NCI-H1105 (cell line): ENCODE measurements at places on chromosomes 11 and 22.

GRCh38 chr11:17452668-17453067 is 24.0 kb downstream of the ABCC8 start:
- no peak for DNase-seq

GRCh38 chr11:78770931-78771330 is 196.3 kb upstream of the NARS2 start:
- DNase-seq, result no peak

DNA sequence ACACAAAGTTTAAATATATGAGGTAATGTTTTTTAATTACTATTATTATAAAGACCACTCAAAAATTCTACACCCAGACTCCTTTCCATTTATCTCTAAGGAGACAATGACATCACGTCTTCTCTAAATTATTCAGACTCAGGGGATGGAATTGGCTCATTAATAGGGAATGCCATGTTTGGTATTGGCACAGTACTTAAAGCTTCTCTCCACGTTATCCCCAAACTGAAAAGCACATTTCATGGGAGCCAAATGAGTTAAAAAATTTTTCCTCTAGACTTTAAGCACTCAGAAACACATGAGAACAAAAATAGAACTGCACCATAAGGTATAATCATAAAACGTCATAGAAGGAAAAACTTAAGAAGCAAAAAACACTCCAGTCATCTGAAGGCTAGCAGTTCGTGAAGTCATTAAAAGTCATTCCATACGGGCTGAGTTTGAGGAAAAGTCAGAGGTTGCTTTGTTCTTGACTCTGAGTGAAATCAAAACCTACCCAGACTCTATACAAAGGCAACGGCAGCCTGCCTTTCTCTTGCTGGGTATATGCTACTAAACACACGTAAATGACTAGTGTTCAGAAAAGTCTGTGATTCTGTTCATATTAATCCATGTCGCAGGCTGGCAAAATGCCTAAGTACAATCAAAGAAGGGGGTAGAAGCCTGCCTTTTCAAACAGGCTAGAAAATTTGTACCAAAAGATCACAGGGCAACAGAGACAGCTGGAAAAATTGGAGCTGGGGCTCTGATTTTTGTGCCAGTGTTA is 8.7 kb upstream of the MPPED2 start:
- DNase-seq, result no peak

GRCh38 chr11:69308491-69308911 is 14.5 kb downstream of the MYEOV start:
- DNase-seq, result no peak

DNA sequence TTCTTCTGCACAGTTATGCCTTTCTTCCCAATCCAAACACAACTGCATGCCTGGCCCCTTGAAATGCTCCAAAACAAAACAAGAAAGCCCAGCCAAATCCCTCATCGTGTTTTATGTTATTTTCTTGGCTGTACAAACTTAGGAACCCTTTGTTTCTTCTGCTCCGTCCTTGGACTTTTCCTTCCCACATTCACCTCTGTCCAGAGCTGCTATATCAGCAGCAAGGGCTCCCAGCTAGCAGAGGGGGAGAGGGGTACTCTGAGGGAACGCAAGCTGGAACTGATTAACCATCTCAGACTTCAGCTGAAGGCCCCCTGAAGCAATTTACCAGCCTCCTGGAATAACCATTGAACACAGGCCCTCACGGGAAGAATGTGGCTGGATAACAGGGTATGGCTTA is 214.7 kb downstream of the TENM4 start:
- DNase-seq, result no peak

DNA sequence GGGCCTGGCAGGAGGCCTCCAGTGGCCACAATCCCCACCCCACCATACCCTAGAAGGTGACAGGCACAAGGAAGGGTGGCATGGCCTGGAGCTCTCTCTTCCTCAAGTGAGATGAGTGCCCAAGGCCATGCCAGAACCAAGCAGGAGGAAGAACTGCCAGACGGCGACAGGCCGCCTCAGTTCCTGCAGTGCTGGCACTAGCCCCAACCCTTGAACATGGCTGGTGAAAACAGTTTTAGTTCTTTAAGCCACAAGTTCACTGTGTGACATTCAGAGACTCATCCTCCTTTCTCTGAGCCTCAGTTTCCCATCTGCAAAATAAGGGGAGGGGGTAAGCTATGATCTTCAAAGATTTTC is 9.8 kb downstream of the CHRDL2 start:
- DNase-seq, result no peak

GRCh38 chr11:119650251-119650650 is 78.7 kb downstream of the NECTIN1 start:
- DNase-seq, result no peak

DNA sequence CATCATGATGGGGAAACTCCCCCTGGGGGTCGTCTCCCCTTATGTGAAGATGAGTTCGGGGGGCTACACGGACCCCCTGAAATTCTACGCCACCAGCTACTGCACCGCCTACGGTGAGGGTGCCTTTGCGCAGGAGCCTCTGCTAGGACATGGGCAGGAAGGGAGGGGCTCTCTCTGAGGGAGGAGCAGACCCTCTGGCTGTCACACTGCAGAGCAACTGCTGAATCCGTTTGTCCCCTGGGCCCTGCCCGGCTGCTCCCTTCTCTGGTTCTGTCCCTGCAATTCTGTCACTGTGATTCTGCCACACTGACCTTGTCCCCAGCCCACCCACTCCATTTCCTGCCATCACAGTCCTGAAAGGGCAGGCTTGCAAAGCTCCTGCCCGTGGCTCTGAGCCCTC is 26.7 kb upstream of the LRRC10B start:
- no peak for DNase-seq

GRCh38 chr11:90747057-90747456 is 524.2 kb upstream of the CHORDC1 start:
- DNase-seq, result no peak

DNA sequence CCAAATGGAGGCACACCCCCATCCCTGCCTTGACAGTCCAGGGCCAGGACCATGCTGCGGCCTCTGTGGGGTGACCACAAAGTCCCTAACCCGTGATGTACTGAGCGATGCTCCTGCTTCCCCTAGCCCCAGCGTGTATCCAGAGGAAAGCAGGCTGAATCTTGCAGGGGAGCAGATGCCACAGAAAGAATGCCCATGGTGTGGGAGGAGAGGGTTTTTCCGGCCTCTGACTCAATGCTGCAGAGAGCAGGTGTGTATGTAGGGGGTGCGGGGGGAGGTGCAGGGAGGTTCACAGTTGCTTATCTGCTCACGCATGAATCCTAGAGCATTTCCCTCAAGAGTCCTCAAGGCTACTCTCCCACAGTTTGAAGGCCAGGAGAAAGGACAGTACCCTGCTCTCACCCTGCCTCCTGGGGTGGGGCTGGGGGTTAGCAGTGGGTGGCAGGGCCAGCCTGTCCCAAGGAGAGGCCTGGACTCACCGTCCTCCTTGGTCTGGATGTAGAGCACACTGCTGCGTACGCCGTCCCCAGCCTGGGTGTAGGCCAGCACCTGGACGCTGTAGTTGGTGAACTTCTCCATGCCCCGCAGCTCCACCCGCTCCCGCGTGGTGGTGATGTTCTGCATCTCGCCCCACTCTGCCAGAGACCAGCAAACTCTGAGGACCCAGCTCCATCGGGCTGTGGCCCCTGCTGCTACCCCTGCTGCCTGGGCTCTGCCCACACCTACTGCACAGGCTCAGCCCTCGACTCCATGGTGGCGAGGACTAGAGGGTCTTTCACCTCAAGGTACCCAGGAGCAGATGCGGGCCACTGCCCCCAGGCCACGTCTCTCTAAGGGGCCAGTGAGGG is 130.8 kb downstream of the CEP164 start:
- DNase-seq, result no peak

DNA sequence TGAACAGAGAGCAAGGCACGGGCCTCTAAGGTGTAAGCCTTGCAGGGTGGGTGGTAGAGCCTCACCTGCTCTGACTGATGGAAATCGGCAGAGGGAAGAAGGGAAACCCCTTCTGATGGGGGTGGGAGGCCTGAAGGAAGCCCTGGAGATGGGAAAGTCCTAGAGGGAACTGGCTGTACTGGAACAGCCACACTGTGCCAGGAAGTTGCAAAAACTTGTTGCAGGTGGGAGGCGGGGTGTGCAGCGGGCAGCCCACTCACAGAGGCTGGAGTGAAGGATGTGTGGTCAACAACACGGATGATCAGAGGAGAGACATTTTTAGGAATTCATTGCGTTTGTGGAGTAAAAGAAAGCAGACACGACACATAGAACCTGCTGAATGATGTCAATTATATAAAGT is 91.3 kb downstream of the ZC3H12C start:
- no peak for DNase-seq

GRCh38 chr11:115591380-115591779 is 87.2 kb upstream of the CADM1 start:
- DNase-seq, result no peak

DNA sequence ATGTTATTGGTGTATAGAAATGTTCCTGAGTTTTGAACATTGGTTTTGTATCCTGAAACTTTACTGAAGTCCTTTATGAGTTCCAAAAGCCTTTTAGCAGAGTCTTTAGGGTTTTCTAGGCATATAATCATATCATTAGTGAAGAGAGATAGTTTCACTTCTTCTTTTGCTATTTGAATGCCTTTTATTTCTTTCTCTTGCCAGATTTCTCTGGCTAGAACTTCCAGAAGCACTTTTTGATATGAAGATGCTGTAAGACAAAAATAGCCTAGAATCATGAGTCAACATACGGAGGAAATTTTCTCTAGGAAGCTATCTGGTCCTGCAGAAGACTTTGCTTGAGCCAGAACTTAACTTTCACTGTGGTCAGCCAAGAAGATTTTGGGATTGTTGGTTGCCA is 86.7 kb upstream of the IZUMO1R start:
- DNase-seq, result no peak

DNA sequence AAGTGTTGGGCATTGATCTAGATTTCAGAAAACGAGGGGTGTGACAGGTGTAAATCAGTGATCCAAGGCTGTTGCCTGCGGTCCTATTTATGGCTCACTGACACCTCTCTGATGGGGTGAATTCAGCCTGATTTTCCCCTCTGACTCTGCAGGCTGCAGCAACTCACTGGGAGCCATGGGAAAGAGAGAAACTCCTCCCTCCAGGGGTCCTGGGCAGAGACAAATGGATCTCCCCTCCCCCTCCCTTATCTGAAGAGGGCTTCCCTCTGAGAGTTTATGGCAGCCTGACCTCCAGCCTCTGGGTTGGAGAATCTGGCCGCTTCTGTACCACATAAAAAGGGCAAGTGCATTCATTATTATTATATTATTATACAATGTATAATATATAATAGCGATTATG is 1.8 kb upstream of the PKNOX2 start:
- DNase-seq, result no peak

DNA sequence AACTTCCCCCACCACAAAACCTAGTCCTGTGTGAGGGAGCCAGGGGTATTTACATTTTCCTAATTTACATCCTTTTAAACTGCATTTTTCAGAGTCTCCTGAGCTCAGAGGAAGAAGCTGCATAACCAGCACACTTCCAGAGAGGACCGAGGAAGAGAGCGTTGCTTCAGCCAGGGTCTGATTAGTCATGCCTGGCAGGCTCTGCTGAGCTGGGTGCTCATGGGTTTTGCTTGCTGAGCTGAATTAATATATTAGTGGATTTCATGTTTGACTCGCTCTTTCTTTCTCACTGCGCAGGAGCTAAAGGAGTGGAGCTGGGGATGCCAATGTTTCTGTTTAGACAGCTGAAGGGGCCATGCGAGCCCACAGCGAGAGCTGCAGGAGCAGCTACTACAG is 539.3 kb upstream of the B3GAT1 start:
- no peak for DNase-seq

- DNase-seq, result peak; percentile 38
Measured at GRCh38 chr11:34585735-34586487, 35.0 kb upstream of the EHF start.

- DNase-seq, result no peak
Measured at GRCh38 chr11:9815486-9816136, 151.7 kb downstream of the SWAP70 start.

GRCh38 chr22:31748490-31748889 is 1.4 kb downstream of the PRR14L start:
- DNase-seq, result no peak

DNA sequence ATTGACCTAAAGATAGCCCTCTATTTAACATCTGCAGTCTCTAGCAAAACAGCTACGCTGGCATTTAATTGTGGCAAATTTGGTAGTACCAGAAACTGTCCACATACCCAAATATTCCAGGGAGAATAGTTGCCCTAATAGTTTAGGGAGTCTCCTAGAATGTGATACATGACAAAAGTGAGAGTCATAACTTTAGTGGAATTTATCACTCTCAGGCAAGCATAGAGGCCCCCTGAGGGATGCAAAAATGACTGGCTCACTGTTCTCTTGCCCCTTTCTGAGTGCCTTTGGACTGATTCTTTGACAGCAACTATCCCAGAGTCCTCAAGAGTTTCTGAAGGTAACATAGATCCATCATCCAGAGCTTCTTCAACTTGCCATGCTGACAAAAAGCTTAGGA is 2.3 kb upstream of the OR51B4 start:
- no peak for DNase-seq

- DNase-seq, result no peak
Measured at GRCh38 chr22:26592421-26592891, 2.5 kb upstream of the TPST2 start.

DNA sequence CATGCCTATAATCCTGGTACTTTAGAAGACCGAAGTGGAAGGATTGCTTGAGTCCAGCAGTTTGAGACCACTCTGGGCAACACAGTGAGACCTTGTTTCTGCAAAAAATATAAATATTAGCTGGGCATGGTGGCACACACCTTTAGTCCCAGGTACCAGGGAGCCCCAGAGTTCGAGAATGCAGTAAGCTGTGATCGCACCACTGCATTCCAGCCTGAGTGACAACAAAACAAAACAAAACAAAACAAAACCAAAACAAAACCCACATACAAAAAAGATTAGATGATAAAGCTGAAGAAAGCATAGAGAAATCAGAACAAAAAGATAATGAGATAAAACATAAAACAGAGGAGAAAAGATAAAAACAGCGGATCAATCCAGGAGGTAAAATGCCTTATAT is 62.1 kb downstream of the TCF20 start:
- DNase-seq, result no peak

DNA sequence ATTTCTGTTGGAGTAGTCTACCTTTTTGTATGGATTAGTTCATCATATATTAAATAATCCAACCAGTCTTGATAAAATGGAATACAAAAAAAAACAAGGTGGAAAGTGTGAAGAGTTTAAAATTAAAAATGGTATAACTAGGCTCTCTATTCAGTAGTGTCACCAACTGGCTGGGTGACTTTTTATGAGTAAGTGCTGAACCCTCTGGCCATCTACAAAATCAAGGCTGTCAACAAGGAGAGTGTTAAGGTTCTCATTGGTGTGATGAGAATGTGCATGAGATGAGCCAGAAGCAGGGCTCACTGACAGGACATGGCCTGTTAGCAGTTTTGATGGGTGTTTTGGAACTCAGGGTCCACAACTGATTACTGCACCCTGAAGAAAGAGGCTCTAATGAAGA is 343.2 kb downstream of the AASDHPPT start:
- no peak for DNase-seq
